Ascending aorta (tissue), 2 donors: ENCODE measurements at places on chromosomes 3 and 15.

DNA sequence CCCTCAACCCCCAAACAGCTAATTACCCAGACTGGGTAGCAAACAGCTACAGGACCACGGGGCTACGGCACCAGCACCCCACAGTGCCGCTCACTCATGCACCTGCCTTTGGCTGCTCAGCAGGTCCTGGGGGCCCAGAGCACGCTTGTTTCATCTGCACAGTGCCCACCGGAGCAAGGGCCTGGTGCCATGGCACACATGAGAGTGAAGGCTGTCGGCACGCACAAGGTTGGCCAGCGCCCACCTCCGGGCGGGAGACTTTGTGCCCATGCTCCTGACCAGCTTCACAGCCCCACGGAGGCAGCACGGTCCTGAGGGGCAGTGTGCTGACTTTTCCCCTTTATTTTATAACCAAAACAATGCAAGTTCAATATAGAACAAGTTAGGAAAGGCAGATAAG, 135.9 kb upstream of the NSMCE3 start:
- no peak overlapping the region for H3K4me3 ChIP-seq
- no peaks in the 10 kb centered on the region for H3K27me3 ChIP-seq
- H3K36me3 ChIP-seq = no peaks in the 10 kb centered on the region
- no peaks in the 10 kb centered on the region for H3K4me1 ChIP-seq

GRCh38 chr3:128706086-128706615, 19.8 kb upstream of the RAB7A start:
- no peaks in the 10 kb centered on the region for H3K4me1 ChIP-seq
- H3K27ac ChIP-seq = no peak overlapping the region
- no peak for DNase-seq
- H3K4me3 ChIP-seq = no peak overlapping the region

- H3K27ac ChIP-seq = no peak overlapping the region
- H3K36me3 ChIP-seq = no peaks in the 10 kb centered on the region
- H3K4me3 ChIP-seq = no peak overlapping the region
- DNase-seq = no peak
Observed at GRCh38 chr3:34020726-34021680, 222.6 kb downstream of the PDCD6IP start.

DNA sequence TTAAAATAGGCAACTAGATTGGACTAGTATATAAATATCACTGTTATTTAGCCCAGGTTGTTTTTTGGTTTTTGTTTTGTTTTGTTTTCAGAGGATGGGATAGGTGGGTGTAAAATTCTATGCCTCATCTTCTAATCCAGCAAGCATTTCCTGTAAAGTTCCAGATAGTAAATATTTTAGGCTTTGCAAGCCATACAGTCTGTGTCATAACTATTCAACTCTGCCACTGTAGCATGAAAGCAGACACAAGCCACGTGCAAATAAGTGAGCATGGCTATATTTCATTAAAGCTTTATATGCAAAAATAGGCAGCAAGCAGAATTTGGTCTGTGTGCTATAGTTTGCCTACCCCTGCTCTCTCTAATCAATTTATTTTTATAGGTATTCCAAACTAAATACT, 657.3 kb upstream of the TGFBR2 start:
- no peaks in the 10 kb centered on the region for H3K4me1 ChIP-seq
- no peak overlapping the region for H3K27ac ChIP-seq
- DNase-seq = no peak
- no peak overlapping the region for H3K4me3 ChIP-seq
- no peaks in the 10 kb centered on the region for H3K27me3 ChIP-seq

DNA sequence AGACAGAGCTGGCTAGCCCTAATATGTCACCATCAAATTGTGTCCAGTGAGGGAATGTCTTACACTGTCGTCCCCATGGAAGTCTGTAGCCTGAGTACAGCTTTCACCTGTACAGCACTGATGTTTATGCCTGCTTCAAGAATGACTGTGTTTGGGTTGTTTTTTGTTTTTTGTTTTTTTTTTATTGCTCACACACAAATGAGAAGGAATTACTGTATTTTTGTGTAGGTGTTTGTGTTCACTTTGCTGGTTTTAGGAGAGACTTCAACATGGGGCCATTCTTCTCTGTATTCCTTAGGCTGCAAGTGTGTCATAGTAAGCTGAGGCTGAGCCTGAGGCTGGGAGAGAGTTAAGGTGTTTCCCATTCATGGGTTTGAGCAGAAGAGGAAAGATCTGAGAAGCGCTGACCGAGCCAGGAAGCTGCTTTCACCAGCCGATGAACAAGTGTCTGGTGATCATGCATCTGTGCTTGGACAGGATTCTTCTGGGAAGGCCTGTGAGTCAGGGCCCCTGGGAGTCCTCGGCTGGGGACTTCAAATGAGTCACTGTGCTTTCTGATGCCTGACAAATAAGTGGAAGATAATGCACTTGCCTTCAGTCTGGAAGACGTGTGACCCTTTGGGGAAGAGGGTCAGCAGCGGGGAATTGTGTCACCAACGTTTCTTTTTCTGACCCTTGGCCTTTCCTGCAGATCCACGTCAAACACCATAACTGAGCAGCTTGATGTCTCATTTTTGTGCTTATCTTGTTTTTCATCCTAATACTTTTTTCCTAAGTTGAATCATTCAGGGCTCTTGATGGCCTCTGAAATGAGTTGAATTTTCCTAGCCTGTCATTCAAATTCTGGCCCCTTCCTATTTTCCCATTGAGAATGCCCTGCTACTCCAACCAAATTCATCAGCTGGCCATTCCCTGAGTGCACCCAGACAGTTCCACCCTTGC, 36.7 kb upstream of the ZBTB38 start:
- H3K4me1 ChIP-seq = peaks cover 2% of the 10 kb centered on the region
- DNase-seq = peak; percentile 33
- H3K36me3 ChIP-seq = no peaks in the 10 kb centered on the region
- H3K4me3 ChIP-seq = no peak overlapping the region

- H3K27me3 ChIP-seq = no peaks in the 10 kb centered on the region
- no peak for DNase-seq
- H3K36me3 ChIP-seq = peaks cover 8% of the 10 kb centered on the region
- peak overlapping the region; percentile 66 for H3K27ac ChIP-seq
Observed at GRCh38 chr15:98888820-98889479, 118.6 kb downstream of the PGPEP1L start.

DNA sequence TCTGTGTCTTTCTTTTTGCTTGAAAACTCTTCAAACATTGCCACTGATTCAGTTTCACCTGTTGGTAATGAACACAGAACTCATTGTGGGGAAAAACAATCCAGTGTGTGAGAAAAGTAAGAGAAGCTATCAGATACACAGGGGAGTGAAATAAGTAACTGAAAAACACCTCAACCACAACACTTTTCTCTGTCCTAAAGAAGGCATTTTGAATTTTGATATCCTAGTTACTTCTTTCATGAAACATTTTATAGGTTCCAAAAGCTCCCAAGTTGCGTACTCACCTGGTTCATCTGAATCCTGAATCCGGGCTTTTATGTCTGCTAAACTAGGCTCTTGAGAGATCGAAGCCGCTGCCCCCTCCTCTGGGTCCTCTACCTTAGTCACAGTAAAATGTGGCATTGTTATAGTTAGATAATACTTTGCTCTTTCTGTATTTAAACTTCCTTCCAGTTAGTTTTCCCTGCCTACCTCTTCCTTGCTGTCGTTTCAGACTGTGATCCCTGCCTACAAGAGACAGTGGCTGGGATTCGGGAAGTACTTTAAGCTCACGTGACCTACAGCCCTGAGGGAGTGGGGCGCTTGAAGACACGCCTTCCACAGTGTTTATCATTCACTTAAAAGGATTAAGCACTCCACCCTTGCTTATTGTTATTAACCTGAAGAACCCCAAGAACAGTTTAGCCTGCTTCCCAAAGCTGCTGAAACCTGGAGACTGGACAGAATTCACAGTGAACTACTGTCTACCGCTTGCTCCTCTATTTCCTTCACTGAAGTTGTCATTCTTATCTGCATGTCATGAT, 19.1 kb downstream of the SLC12A6 start:
- no peaks in the 10 kb centered on the region for H3K36me3 ChIP-seq
- H3K4me1 ChIP-seq = no peaks in the 10 kb centered on the region
- H3K27me3 ChIP-seq = no peaks in the 10 kb centered on the region
- DNase-seq = no peak
- peak overlapping the region; percentile 65 for H3K4me3 ChIP-seq
- H3K27ac ChIP-seq = peak overlapping the region; percentile 77

GRCh38 chr3:47685037-47685436, 96.7 kb downstream of the SMARCC1 start:
- no peak overlapping the region for H3K4me3 ChIP-seq
- H3K4me1 ChIP-seq = no peaks in the 10 kb centered on the region
- H3K27ac ChIP-seq = no peak overlapping the region
- H3K27me3 ChIP-seq = no peaks in the 10 kb centered on the region

DNA sequence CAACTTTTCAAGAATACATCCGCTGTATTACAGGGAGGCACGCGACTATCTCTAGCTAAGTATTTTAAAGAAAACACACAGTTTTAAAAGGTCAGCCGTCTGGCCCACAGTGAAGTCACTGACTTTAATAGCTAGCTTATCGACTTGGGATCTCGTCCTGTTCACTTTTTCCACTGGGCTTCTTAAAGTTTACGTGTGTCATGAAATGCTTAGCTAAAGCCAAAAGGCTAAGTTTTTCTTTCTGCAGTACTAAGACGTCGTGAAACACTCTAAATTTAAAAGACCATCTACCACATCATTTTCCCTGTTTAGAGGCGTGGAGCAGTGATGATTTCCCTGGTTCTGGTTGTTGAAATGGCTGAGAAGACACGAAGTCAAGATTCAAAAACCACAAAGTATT, 27.1 kb downstream of the LRIG1 start:
- no peaks in the 10 kb centered on the region for H3K27me3 ChIP-seq
- peak; percentile 67 for DNase-seq
- H3K27ac ChIP-seq = peak overlapping the region; percentile 59
- H3K36me3 ChIP-seq = no peaks in the 10 kb centered on the region
- H3K4me1 ChIP-seq = peaks cover 62% of the 10 kb centered on the region

- H3K4me3 ChIP-seq = no peak overlapping the region
- no peaks in the 10 kb centered on the region for H3K27me3 ChIP-seq
- H3K27ac ChIP-seq = no peak overlapping the region
- H3K36me3 ChIP-seq = no peaks in the 10 kb centered on the region
- DNase-seq = no peak
- H3K4me1 ChIP-seq = no peaks in the 10 kb centered on the region
Observed at GRCh38 chr3:187255314-187255713, 36.2 kb downstream of the MASP1 start.

- H3K27me3 ChIP-seq = no peaks in the 10 kb centered on the region
- no peak for DNase-seq
- H3K36me3 ChIP-seq = no peaks in the 10 kb centered on the region
- no peaks in the 10 kb centered on the region for H3K4me1 ChIP-seq
Observed at GRCh38 chr15:40512440-40512839, 41.7 kb downstream of the CHST14 start.

DNA sequence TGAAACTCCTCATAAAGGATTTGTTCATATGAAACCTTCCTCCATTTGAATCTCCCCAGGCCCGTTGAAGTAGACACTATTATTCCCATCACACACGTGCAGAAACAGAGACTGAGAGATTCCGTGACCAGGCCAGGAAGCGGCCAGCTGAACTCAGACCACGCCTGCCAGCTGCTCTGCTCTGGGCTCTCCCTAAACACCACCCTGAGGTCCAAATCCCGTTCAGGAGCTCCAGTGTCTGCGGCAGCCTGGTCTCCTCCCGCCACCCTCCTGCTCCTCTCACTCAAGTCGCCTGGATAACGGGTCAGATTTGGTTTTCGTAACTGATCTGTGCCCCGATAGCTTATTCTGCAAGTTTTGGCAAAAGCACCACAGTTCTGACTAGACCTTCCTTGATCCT, 53.6 kb upstream of the SNRPA1 start:
- no peaks in the 10 kb centered on the region for H3K36me3 ChIP-seq
- no peak overlapping the region for H3K27ac ChIP-seq
- DNase-seq = no peak
- no peaks in the 10 kb centered on the region for H3K4me1 ChIP-seq
- H3K27me3 ChIP-seq = no peaks in the 10 kb centered on the region

DNA sequence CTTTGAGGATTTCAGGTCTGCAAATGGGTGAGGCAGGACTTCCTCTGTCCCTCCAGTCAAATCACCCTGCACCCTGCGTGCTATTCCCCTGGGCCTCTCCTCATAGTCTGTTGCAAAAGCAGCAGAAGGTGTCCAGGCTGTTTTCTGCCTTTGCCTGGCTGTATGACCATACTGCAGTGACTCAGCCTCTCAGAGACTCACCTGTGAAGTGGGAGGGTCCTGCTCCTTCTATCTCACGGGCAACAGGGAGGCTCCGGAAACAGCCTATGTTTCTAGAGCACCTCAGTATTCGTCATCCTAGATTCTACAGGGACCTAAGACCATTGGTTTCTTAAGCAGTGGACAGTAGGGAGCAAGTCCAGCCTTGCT, 216.4 kb downstream of the TLE3 start:
- H3K4me1 ChIP-seq = no peaks in the 10 kb centered on the region
- no peak overlapping the region for H3K27ac ChIP-seq
- H3K27me3 ChIP-seq = no peaks in the 10 kb centered on the region
- no peak for DNase-seq

- no peak overlapping the region for H3K4me3 ChIP-seq
- peaks cover 2% of the 10 kb centered on the region for H3K4me1 ChIP-seq
- DNase-seq = no peak
- no peaks in the 10 kb centered on the region for H3K36me3 ChIP-seq
Observed at GRCh38 chr3:16476636-16477035, 36.9 kb downstream of the RFTN1 start.

DNA sequence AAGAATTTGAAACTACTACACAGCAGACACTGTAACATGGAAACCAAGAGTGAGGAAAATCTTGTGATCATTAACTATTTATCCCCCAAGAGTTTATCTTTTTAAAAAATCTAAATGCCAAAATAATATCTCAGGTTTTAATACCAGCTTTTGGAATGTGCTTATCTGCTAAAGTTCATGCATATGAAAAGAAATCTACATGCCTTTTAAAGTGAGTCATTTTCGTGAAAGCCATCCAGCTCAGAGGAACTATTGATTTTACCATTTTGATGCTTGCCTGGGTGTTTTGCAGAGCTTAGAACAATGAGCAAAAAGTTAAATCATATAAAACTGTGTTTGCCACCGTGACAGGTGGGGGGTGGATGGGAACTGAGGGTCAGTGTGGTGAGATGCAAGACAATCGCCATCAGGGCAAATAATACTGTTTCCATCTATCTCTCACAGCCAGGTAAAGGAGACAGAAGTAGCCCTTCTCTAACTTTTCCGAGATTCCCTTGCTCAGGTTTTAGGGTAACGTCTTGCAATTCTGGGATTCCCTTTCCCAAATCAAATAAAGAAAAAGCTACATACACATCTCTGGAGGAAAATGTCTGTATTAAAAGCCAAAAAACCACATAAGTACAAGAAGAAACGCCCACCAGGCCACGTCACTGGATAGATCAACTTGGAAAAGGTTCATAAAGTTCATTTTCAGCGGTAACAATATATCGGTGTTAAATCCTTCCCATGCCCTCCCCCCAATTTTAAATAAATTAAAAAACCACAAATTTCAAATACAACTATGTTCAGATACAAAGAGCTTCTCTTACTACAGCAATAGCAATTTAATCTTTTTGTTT, 2.0 kb downstream of the TMEM158 start:
- H3K36me3 ChIP-seq = no peaks in the 10 kb centered on the region
- H3K4me3 ChIP-seq = peak overlapping the region; percentile 86

GRCh38 chr3:52121464-52121805, 32.8 kb downstream of the POC1A start:
- DNase-seq = no peak
- no peaks in the 10 kb centered on the region for H3K27me3 ChIP-seq
- no peak overlapping the region for H3K4me3 ChIP-seq
- no peaks in the 10 kb centered on the region for H3K36me3 ChIP-seq
- H3K4me1 ChIP-seq = peaks cover 6% of the 10 kb centered on the region
- peak overlapping the region; percentile 69 for H3K27ac ChIP-seq

GRCh38 chr15:70795311-70795665, 31.9 kb upstream of the UACA start:
- no peaks in the 10 kb centered on the region for H3K27me3 ChIP-seq
- no peak for DNase-seq
- H3K4me3 ChIP-seq = no peak overlapping the region
- no peaks in the 10 kb centered on the region for H3K36me3 ChIP-seq
